CD8-positive, alpha-beta memory T cell (primary cell): ENCODE measurements at places on chromosomes 6 and 20.

DNA sequence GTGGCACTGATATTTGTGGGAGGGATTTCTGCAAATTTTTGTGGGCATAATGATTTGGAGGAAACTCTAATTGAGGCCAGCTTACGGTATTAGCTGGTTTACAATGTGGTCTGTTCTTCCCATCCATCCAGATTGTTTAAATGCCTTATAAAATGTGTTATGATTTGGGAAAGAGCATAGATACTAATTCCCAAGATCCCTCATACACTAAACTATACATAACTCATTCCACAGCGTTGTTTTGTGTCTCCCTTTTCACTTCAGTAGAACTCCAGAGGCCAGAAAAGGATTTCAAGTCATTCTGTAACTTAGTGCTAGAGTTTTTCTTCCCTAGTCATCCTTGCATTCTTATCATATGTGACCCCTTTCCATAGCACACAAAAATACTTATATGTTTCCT is 292.6 kb upstream of the NT5E start:
- DNase-seq: no peak

- DNase-seq: no peak
These were observed 138.8 kb upstream of the LAMA2 start for GRCh38 chr6:128743974-128744765.

DNA sequence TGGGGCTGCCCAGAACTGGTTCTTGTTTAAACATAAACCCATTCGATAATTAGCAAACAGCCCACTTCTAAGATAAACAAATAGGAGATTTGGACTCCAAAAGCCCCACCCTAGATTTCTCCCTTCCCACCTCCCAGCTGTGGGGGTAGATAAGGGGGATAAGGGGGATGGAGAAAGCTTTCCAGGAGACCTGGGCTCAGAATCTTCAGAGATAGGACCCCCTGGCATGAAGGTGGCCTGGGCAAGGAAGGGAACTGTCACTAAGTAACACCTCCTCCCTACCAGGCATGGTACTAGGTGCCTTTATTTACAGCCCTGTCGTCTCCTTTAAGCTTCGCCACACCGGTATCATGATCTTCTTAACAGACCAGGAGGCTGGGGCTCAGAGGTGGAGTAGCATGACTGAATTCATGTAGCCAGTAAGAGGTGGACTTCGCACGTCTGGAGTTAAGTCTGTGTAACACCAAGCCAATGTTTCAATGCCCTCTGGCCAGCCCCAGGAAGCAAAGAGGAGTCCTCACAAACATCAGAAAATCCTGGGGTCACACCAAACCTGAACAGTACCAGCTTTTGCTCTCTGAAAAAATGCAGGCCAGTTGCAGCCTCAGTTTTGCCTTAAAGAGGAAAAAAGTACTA is 4.6 kb downstream of the SDC4 start:
- DNase-seq: no peak

- no peak for DNase-seq
These were observed 937 bp downstream of the ZNF318 start for GRCh38 chr6:43368259-43369160.

DNA sequence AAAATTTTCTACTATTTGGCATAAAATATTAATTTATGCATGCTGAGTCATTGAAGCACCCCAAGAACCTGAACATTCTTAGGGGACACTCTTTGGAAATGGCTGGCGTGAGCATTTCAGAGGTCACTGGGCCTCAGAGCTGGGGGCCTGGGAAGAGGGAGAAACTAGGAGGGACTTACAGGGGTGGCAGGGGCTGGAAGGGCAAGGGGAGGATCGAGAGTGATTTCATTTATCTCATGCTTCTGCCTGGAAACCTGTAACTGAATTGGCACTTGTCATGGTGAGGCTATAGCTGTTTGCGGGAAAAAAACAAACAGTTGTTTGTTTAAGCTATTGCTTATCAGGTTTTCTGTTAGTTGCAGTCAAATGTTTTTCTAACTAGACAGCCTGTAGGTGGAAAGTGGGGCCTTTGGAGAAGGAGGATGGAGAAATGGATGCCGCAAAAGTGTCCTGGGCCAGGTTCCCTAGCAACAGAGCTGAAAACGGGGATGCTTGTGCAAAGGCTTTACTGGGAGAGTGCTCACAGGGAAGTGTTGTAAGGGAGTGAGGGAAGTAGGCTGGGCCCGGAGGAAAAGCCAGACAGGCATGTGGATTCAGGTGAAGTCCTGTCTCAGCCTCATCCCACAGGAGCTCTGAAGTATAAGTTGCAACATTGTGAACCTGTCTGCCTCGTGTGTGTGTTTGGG is 36.4 kb upstream of the KAT14 start:
- no peak for DNase-seq

DNA sequence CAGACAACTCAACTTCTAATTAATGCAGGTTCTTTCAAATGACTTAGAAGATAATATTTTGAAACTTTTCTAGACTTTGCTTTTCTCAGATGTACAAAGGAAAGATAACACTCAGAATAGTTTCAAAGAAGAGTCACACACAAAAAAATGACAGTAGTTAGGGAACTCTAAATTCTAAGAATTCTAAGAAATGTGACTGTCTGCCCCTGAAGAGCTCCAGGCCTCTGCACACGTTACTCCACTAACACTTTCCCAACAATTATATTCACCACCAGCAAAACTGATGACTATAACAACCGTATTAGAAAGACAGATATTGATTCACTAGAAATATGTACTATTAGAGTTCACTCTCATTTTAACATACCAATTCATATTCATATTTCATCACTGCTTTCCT is 133.3 kb upstream of the SMLR1 start:
- DNase-seq: no peak

DNA sequence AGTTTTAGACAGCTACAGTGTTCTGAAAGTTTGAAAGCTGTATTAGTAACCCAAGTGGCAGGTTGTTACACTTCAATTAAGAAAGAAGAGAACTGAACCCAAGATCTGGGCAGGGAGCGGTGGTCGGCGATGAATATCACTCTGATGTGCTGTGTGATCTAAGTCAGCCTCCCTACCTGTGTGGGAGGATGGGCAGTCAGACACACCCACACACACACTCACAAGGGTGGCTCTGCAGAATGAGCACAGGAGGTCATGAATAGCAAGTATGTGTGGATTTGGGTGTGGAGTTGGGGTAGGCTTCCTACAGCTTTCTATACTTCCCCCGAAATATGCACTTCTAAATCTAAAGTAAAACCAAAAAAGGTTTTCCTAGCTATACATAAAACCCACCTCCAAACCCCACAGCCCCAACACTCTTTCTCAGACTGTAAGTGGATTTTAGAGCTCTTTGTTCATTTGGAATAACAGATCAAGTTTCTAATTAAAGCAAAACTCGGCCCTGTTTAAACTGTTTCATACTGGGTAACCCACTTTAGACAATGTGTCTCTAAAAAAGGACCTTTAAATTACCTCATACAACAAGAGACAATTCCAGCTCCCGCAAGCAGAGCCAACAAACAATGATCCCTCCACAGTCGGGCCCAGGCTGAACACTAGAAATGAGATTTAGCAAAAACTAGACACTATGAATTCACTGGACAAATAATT is 19.4 kb downstream of the TNFRSF21 start:
- no peak for DNase-seq

- DNase-seq: no peak
These were observed 74.0 kb downstream of the ZBTB2 start for GRCh38 chr6:151317103-151317994.

GRCh38 chr6:20148433-20148832 is 63.8 kb downstream of the MBOAT1 start:
- DNase-seq: no peak

GRCh38 chr6:83442752-83443151 is 11.9 kb upstream of the ME1 start:
- no peak for DNase-seq

GRCh38 chr6:118578617-118579016 is 30.5 kb downstream of the PLN start:
- no peak for DNase-seq

DNA sequence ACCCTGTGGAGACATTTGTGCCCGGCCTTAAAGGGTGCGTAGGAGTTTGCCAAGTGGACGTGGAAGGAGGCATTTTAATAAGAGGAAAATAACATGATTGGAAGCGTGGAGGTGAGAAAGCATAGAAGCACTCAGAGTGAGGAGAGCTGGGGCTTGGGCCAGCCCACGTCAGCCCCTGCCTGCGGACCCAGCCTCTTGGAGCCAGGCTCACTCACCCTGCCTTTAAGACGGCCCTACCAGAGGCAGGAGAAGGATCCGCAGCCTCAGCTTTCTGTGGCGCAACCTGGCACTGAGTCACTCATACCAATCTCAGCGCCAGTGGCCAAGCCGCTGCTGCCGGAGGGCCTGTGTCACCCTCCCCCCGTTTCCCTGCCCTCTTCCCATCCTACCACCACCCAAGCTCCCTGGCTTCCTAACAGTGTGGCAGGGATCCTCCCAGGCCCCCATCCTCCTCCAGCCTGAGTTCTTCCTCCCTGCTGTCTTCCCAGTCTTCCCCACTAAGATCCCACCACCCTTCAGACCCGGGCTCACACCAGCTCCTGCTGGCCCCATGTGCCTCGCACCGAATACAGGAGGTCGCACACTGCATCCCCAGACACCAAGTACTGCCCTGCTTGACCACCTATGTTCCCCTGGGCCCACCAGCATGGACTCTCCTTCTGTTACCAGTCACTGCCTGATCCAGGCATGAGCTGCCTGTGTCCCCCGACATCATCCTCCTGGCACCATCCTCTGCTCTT is 285.2 kb downstream of the UST start:
- DNase-seq: no peak

GRCh38 chr6:110596354-110596753 is 119.9 kb upstream of the SLC22A16 start:
- no peak for DNase-seq

DNA sequence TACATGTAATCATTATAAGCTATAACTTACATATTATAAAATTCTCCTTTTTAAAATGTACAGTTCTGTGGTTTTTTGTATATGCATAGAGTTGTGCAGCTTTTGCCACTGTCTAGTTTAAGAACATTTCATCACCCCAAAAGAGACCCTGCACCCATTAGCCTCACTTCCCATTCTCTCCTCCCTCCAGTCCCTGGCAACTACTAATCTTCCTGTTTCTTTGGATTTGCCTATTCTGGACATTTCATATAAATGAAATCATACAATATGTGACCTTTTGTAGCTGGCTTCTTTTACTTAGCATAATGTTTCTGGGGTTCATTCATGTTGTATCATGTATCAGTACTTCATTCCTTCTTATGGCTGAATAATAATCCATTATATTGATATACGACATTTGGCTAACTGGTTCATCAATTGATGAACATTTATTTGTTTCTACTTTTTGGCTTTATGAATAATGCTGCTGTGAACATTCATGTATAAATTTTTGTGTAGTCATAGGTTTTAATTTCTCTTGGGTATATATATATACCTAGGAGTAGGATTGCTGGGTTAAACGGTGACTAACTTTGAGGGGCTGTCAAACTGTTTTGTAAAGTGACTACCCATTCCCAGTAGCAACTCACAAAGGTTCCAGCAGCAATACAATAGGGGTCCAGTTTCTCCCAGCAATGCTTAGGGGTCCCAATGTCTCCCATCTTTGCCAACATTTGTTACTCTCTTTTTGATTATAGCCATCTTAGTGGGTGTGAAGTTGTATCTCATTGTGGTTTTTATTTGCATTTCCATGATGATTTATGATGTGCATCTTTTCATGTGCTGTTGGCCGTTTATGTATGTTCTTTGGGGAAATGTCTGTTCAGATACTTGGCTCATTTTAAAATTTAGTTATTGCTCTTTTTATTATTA is 10.7 kb downstream of the PTPRA start:
- no peak for DNase-seq

GRCh38 chr20:41694796-41695195 is 76.6 kb upstream of the CHD6 start:
- DNase-seq: no peak

DNA sequence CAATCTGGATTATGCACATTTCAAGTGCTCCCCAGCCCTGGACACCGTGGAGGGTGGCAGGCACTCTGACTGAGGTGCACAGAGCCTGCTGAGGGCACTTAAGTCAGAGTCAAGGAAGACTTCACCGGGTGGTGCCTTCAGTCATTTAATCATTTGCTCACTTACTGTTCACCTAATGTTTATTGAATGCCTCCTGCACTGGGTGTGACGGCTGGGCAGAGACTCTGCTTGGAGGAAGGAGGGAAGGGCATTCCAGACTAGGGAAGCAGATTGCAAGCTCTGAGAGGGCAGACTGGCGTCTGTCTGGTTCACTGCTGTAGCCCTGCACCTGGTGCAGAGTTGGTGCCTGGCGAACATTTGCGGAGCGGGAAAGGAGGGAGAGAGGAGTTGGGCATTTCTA is 54.2 kb upstream of the FAM83D start:
- no peak for DNase-seq

DNA sequence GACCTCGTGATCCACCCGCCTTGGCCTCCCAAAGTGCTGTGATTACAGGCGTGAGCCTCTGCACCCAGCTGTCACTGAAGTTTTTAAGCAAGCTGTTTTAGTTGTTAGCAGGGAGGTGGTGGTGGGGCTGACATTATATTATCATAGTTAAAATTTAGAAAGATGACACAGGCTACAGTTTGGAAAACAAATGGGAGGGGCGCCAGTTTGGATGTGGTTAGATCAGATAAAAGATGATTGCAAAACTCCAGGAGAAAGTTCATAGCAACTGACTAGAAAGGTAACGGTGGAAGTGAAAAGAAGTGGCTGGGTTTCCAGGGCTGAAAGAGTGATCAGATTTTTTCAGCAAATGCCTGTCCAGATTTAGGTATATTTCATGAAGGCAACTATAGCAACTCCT is 311.9 kb upstream of the CITED2 start:
- no peak for DNase-seq

DNA sequence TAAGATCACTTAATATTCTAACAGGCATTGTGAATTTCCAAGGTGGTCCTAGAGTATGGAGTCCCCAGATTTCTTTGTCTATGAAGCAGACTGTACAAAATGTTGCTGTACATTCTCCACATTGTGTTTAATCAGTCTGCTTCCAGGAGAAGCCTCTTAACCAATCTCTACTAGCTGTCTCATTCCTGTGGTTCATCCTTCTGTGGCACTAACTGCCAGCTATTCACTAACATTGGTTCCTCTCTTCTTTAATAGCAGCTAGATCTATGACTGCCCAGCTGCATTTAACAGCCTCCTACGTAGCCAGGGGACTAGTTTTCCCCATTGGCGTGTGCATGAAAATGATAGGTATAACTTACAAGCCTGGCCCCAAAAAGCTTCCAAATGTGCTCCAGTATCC is 395.4 kb downstream of the SAMD5 start:
- DNase-seq: no peak

- no peak for DNase-seq
These were observed 12.8 kb downstream of the RBCK1 start for GRCh38 chr20:420721-421574.

- DNase-seq: no peak
These were observed 2.6 kb downstream of the EPHA7 start for GRCh38 chr6:93416571-93417420.

DNA sequence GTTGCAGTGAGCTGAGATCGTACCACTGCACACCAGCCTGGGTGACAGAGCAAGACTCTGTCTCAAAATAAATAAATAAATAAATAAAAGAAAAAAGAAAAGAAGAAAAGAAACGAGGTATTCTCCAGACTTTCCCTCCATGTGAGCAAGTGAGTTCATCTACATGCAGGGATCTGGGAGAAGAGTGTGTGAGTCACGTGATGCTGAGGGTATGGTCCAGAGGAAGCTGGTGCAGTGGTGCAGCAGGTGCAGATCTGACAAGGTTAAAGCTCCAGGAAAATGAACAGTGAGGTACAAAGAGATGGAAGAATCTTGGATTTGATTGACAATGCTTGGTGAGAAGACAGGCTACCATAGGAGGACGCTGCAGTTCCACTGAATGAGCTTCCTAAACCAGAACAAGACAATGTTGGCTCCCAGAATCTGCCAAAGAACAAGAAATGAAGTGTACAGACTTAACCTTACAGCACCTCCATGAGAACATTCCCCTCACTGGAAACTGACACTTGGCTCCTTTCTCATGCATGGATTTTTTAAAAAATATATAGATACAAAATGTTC is 79.5 kb upstream of the BTBD3 start:
- DNase-seq: no peak
